ENCODE measurements at places on chromosomes 16 and 17.

- peak; percentile 99 for DNase-seq
Measured at GRCh38 chr17:31598399-31598782, 206.9 kb downstream of the RAB11FIP4 start.

GRCh38 chr17:8029121-8029520 lies 9.7 kb upstream of the ALOX15B start:
- DNase-seq, result no peak

- no peak for DNase-seq
Measured at GRCh38 chr17:29054835-29055234, 11.9 kb downstream of the PIPOX start.

DNA sequence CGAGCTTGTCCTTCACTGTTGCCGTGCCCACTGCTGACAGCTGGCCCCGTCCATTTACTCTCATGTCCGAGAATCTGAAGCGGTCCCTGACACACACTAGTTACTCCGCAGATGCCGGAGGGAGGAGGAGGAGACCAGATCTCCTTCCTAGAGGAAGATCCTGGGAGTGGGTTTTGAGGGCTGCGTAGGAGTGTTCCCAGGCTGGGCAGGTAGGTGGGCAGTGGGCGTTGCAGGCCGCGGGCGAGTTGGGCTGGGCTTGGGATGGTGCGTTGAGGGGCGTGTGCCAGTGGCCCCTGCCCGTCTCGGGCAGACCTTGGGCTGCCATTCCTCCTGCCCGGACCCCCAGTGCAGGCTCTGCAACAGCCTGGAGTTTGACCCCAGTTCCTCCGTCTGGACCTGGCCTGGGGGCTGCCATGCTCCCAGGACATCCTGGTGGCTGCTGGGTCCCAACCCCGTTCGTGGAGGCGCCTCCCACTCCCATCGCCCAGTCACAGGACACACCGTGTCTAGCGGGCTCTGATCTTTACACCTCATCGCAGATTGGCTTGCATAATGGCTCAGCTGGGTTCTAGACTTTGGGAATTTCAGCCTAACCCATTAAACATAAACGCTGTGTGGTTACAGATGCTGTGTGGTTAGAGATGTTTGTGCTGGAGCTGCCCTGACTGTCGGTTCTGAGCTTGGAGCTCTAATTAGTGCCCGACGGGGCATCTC lies 22.8 kb downstream of the CACNA1H start:
- DNase-seq, result no peak

- DNase-seq, result no peak
Measured at GRCh38 chr16:65044873-65045272, 77.0 kb downstream of the CDH11 start.

- DNase-seq, result peak; percentile 88
Measured at GRCh38 chr17:28937044-28937729, 14.1 kb downstream of the PHF12 start.

Measured in NB4 (cell line).